H1 (cell line): ENCODE measurements at places on chromosomes 13 and 19. TPM values are rescaled to one million over a fixed set of nuclear protein-coding genes. Genes with fewer than 3 reads are reported as not detected.

DNA sequence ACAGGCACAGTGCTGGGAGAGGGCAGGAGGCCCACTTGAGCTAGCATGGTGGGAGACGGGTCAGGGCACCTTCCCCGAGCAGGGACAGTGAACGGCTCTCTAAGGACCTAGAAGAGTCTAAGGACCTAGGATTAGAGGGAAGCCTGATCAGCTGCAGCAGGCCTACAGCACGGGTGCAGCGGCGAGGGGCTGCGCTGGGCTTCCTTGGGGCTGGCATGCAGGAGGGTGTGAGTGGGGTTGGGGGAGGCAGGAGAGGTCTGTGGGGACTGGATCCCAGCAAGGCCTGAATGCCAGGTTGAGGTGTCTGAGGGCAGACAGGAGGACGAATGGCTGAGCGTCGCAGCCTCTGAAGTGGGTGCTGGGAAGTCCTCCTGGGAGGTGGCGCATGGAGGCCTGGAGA is 3.6 kb downstream of the SCAF1 start:
- DNase-seq, result no peak

MCEMP1 gene
- not detected in 2 replicates for total RNA-seq

GRCh38 chr13:38785042-38785441 is 98.2 kb downstream of the FREM2 start:
- DNase-seq, result no peak

CD79A gene
- total RNA-seq, result 0.54 TPM in 1 of 2 replicates, not detected in the other

DNA sequence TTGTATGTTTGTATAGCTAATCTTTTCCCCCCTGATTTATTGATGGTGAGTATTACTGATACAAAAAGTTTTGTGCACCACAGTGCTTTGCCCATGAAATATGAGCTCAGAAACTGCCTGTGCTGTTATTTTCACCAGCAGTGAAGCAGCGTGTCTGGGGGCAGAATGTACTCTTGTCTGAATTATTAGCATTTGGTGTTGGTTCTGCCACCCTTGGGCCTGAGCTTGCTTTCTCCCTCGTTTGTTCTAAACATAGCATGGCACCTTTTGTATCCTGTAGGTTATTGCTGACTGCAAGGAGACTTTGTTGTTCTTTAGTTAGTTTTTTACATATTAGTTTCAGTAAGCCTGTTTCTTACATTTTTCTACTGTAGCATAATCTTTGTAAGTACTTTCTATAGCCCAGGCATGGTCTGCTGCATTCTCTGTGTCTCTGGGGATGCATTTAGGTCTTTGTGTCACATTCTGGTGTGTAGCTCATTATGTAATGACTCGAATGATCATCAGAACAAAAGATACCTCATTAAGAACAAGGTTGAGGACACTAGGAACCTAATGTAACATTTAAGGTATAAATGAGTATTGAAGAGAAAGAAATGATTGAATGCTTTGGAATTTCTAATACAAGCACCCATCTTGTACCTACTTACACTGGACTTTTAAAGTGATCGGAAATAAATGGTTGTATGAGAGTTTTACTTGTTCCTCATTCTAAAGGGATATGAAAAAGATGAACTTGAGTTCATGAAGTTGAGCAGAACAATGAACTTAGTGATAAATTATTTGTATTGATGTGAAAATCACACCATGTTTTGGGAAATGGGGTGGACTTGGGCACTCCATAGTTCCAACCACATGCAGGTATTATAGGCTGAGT is 50.3 kb upstream of the GPI start:
- DNase-seq, result no peak

GRCh38 chr19:13588957-13589833 is 82.9 kb upstream of the CACNA1A start:
- peak; percentile 36 for DNase-seq

LGALS13 gene
- total RNA-seq, result not detected in 2 replicates

NLRP11 gene
- total RNA-seq, result not detected in 2 replicates

GRCh38 chr13:45859705-45860104 is 8.2 kb upstream of the SIAH3 start:
- no peak for DNase-seq

GRCh38 chr13:98826146-98826545 is 73.7 kb upstream of the SLC15A1 start:
- no peak for DNase-seq

SUGT1 gene
- 99.4 and 103 TPM in 2 replicates for total RNA-seq

DNA sequence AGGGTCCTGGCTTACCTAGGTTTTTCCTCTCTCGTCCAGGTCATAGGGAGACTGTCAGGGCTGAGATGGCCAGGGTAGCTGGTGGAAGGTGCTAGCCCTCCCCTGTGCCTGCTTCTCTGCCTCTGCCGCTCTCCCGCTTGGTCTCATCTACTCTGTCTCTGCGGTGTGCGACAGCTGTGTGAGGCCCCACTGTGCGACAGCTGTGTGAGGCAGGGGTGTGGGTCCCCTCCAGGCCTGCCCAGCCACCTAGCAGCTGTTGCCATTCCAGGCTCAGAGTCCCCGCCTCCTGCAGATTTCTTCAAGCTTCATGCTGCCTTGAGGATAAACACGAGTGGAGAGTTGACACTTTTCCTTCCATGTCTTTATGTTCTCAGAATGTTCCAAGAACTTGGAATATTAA is 53.0 kb downstream of the ARHGEF7 start:
- no peak for DNase-seq

OR7A5 gene
- not detected in 2 replicates for total RNA-seq

DAND5 gene
- total RNA-seq, result 0.17 and 0.25 TPM in 2 replicates

DNA sequence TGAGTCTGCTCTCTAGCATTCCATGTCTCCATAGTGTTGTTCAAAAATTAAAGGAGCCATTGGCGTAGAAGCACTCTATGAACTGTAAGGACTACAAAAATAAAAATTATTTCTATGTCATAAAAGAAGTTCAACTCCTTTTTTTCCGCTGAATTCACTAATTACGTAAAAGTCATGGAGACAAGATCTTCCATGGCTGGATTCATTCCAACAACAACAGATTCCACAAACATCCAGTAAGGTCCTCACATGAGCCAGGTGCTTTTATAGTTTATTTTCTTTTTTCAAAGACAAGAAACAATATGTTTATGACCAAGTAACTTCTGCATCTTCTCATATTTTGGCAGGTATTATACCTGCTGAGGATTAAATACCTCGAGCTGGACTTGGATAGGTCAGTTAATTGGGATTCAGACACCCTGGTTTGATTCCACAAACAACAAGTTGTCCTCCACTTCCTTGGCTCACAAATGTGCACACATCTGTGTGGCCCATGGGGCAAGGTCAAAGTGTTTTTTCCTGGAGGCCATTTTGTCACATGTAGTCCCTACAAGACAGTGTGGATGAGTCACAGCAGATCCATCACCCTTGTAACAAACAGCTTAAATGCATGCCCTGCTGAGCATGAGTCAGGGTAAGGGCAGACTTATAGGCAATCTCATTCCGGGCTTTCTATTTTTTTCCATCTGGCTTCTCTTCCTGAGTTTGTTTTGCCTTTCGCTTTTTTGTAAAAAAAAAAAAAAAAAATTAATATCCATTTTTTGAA is 475.6 kb downstream of the COG6 start:
- no peak for DNase-seq

GRCh38 chr13:76378767-76379166 is 507.4 kb downstream of the KCTD12 start:
- DNase-seq, result no peak

- no peak for DNase-seq
These were observed 29.5 kb upstream of the MUC16 start for GRCh38 chr19:9039728-9040127.

TRPC4 gene
- total RNA-seq, result 14.3 and 14.7 TPM in 2 replicates

PCDH20 gene
- total RNA-seq, result 2.2 and 2.6 TPM in 2 replicates

GRCh38 chr19:40449506-40449905 is 5.4 kb upstream of the SERTAD3 start:
- DNase-seq, result no peak

DNA sequence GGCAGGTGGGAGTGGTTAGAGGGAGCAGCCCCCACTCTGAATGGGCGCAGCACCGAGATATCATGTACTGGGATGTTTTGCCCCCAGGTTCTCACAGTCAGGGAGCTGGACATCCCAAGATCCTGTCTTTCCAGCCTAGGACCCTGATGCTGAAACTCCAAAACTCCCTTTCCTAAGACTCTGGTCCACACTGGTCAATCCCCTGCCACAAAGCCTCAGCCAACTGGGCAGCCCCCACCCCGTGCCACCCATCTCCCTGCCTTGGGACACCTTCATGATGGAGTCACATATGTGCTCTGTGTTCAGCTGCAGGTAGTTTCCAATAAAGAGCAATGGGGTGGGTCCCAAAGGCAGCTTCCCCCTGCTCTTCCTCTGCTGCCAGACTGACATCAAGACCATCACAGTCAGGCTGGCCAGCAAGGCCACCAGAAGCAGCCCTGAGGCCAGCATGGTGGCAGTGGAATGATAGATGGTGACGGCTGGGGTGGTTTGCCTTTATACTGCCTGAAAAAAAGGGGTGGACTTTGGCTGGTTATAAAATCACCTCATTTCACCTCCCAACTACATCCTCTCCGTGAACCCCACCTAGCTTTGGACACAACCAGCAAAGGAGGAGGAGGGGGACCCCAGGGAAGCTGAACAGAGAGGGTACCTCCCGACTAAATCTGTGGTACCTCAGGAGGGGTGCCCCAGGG is 36.3 kb downstream of the CYP2B6 start:
- no peak for DNase-seq

GRCh38 chr19:20926796-20927195 is 3.7 kb downstream of the ZNF85 start:
- no peak for DNase-seq

SYCN gene
- not detected in 2 replicates for total RNA-seq

SEMA6B gene
- 54.4 and 56.7 TPM in 2 replicates for total RNA-seq

DNA sequence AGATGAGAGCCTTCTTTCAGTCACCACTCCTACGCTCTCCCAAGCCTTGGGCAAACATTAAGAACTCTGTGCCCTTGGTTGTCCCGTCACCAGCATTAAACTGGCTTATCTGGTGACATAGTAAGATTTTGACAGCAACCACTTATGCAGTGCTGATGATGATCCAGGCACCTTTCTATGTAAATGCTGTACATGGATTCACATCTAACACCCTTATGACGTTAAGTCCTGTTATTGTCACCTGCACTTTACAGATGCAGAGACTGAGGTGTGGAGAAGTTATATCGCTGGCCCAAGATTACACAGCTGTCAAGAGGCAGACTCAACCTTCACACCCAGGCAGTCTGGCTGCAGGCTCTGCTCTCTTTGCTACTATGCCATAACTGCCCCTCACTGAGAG is 25.0 kb downstream of the RASL11A start:
- no peak for DNase-seq

DNA sequence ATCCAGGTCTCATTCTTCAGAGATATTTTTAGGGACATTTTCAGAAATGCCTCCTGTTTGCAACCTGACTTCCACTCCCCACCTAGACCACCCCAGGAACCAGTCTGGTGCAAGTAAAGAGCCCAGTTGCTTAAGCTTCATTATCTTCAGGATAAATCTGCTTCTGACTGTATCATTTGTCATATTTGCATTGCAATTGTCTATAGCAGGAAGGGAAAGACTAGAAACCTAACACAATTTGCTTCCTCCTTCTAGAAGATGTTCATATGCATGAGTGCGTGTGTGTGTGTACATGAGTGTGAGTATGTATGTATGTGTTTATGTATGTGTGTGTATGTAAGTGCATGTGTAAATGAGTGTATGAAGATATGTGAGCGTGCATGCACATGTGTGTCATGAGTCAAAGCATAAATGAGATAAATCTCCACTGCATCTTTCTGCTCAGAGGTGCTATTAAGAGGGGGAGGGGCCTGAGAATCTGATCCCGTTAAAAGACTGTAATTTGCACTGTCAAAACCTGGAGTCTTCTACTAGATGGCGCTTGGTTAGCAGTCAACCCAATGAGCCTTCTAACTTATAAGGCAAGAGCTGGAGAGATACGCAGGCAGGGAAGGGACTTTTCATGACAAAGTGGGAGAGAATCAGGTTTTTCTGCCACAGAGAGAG is 178.8 kb upstream of the KL start:
- no peak for DNase-seq

- no peak for DNase-seq
These were observed 575.8 kb upstream of the KLF12 start for GRCh38 chr13:74710006-74710405.

DNA sequence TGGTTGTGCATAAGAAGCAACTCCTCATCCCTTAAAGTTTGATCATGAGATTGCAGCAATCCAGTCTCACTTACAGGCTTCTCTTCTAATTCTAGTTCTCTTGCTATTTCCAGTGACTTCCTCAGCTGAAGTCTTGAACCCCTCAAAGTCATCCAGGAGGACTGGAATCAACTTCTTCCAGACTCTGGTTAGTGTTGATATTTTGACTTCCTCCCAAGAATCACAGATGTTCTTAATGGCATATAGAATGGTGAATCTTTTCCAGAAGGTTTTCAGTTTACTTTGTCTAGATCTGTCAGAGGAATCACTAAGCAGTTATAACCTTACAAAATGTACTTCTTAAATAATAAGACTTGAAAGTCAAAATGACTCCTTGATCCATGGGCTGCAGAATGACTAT is 81.3 kb upstream of the UBL3 start:
- no peak for DNase-seq

GRCh38 chr13:41622432-41623429 is 165.4 kb downstream of the RGCC start:
- DNase-seq, result no peak

DNA sequence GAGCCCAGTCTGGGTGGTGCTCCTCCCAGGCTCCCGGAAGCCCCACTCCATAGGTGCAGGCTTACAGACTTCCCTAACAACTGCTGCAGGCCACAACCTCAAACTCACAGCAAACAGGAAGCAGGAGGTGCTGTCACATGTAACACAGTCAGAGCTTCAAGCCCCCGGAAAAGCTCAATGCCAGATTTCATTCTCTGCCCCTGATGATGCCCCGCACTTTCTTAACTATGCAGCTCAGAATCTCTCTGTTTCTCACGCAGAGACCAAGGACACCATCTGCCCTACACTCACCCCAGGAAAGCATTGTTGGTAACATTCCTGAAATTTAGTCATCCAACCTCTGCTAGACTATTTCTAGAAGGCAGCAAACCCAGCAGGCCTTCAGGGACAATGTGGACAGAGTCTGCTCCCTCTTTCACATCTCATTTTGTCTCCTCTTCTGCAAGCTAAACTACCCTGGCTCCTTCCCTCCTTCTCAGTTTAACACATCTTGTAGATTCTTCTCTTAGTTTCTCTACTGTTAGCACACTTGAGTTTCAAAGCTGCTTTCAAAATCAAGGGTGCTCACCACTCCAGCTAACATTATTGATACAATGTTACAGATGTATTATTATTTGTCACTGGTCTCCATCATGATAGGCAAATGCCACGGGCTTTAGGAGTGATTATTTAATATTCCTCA is 162.5 kb downstream of the KCTD12 start:
- peak; percentile 45 for DNase-seq
